Activated CD4-positive, alpha-beta T cell treated with anti-CD3 and anti-CD28 coated beads, Interleukin-2, amount 50 U/mL, for 1 hour (primary cell): ENCODE measurements at places on chromosomes 3 and 15.

DNA sequence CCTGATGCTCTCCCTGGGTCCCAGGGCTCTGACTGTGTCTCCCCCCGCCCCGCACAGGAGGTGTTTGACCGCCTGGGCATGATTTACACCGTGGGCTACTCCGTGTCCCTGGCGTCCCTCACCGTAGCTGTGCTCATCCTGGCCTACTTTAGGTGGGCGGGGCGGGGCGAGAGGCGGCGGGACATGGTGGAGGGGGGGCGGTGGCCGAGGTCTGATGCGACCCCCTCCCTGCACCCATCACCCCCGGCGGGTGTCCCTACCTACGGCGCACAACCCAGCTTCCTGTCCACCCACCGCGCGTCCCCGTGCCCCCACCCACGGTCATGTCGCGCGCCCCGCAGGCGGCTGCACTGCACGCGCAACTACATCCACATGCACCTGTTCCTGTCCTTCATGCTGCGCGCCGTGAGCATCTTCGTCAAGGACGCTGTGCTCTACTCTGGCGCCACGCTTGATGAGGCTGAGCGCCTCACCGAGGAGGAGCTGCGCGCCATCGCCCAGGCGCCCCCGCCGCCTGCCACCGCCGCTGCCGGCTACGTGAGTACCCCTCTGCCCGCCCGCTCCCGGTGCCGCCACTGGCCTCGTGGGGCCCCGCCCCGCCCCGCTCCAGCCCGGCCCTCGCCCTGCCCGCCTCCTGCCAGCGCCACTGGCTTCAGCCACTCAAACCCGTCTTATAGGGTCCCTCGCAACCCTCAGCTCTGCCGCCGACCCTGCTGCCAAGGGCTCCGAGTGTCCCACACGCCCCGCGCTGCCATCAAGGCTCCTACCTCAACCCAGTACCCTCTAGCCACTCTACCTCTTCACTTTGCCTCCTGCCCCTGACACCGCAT is 21.0 kb downstream of the PTH1R start:
- no peak for DNase-seq

GRCh38 chr15:90588427-90588826 is 58.7 kb downstream of the CRTC3 start:
- DNase-seq: no peak

- DNase-seq: no peak
These were observed 323.4 kb upstream of the GBE1 start for GRCh38 chr3:82084824-82085223.

- no peak for DNase-seq
These were observed 37.2 kb downstream of the PSTPIP1 start for GRCh38 chr15:77032052-77032646.

DNA sequence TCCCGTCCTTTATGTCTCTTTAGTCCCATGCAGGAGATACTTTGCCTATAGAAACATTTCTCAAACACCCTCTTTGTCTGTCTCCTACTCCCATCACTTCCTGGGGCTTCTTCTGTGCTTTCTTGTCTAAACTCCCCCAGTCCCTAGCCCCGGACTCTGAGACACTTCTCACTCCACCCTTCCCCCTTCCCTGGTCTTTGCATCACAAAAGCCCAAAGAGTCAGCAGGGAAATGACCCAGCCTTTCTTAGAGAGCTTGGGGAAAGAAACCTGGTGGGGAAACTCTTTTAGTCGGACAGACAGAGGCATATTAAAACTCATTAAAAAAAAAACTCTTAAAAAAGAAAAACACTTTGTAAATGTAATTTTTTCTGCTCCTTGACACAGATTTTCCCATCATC is 211.2 kb downstream of the TJP1 start:
- no peak for DNase-seq

DNA sequence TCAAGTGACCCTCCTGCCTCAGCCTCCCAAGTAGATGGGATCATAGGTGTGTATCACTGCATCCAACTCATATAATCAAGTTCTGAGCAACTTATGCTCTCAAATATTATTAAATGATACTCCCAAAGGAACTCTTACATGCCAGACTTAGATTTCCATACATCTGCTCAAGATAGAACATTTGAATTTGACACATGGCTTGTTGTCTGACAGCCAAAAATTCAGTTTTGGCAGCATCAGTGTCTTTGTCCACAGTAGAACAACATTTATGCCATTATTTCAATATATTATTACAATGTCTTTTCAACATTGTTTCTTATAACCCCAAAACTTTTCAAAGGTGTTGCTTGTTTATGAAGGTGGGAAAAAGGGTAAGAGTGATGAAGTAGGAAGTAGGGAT is 116.2 kb downstream of the SUCNR1 start:
- no peak for DNase-seq

DNA sequence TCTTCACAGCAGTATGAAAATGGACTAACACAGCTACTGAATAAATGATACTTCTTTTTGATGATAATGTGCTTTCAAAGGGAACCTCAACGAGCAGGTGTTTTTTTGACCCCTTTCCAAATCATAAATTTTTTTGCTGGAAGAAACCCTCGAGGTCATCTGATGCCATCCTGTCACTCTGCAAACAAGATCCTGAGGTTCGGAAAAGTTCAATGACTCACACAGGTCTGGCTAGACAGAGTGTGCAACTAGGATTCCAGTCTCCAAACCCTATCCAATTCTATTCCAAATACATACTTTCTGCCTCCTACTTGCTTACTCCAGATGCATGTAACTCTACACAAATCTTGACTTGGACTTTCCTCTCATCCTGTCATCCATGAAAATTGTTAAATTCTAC is 124.7 kb downstream of the NEDD4 start:
- no peak for DNase-seq

DNA sequence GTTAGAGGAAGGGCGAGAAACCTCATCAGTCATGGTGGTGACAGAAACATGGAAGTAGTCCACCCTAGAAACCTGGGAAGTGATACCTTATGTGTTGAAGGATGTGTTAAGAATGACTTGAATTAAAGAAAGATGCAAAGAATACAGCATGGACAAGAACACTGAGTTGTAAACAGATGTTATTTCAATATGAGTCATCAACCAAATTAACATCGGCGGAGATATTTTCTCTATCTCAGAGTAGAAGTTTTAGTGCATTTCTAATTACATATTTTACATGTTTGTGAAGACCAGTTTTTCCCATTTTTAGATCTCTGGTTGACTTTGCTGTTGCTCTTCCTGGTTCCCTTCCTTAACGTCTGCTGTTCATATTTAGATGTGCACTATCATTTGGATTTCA is 268.8 kb upstream of the TBL1XR1 start:
- no peak for DNase-seq

DNA sequence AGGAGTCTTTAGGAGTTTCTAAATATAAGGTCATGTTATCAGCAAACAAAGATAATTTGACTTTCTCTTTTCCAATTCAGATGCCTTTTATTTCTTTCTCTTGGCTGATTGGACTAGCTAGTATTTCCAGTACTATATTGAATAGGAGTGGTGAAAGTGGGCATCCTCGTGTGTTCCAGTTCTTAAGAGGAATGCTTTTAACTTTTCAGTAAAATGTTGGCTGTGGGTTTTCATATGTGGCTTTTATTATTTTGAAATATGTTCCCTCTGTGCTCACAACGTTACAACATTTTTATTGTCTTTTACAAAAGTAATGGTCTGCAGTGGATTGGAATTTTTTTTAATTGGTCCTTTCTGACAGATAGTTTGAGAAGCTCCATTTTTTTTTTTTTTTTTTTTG is 8.2 kb upstream of the ZNF280D start:
- DNase-seq: no peak

- no peak for DNase-seq
These were observed 307.2 kb upstream of the CNTN3 start for GRCh38 chr3:74921676-74922075.

DNA sequence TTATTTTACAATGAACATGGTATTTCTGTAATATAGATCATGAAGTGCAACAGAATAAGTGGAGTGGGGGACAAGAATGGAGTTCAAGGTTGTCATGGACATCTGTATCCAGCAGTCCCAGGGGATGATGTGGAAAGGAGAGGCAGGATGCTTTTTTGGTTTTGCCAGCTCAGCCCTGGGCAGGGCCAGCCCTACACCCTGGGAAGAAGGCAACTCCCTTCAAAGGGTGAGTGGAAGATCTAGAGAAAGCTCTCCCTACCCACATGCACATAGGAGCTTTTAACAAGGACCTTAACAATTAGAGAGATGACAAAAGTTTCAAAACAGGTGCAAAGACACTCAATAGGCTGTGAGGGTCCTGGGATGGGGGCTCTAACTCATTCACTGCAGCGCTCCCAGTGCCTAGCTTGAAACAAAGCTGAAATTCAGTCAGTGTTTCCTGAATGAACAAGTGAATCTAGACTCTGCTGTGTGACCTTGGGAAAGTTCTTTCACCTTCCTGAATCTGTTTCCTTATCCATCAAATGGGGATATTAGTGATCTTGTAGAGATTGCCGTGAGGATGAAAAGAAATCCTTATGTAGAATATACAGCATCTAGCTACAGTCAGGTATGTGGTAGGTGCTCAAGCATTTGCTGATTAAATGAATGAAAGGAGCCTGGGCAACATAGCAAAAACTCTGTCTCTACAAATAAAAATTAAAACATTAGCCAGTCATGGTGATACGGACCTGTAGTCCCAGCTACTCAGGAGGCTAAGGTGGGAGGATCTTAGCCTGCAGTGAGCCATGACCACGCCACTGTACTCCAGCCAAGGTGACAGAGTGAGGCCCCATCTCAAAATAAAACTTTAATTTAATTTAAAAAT is 14.3 kb downstream of the BHLHE40 start:
- no peak for DNase-seq

- no peak for DNase-seq
These were observed 72.2 kb upstream of the RAD18 start for GRCh38 chr3:9035473-9035872.

GRCh38 chr15:101651554-101652097 is 555 bp downstream of the TM2D3 start:
- no peak for DNase-seq

GRCh38 chr3:38634111-38634510 is 15.4 kb downstream of the SCN5A start:
- DNase-seq: no peak

GRCh38 chr15:98063871-98064270 is 103.4 kb downstream of the ARRDC4 start:
- no peak for DNase-seq

- DNase-seq: no peak
These were observed 32.8 kb downstream of the ETV5 start for GRCh38 chr3:186075931-186076567.

GRCh38 chr3:61707492-61707891 is 146.1 kb downstream of the PTPRG start:
- DNase-seq: no peak

- no peak for DNase-seq
These were observed 129.4 kb upstream of the SLC24A5 start for GRCh38 chr15:47991357-47991756.

- DNase-seq: no peak
These were observed 44.4 kb downstream of the FLNB start for GRCh38 chr3:58052373-58053273.

- DNase-seq: no peak
These were observed 2.9 kb upstream of the PRRT3 start for GRCh38 chr3:9955067-9955502.

DNA sequence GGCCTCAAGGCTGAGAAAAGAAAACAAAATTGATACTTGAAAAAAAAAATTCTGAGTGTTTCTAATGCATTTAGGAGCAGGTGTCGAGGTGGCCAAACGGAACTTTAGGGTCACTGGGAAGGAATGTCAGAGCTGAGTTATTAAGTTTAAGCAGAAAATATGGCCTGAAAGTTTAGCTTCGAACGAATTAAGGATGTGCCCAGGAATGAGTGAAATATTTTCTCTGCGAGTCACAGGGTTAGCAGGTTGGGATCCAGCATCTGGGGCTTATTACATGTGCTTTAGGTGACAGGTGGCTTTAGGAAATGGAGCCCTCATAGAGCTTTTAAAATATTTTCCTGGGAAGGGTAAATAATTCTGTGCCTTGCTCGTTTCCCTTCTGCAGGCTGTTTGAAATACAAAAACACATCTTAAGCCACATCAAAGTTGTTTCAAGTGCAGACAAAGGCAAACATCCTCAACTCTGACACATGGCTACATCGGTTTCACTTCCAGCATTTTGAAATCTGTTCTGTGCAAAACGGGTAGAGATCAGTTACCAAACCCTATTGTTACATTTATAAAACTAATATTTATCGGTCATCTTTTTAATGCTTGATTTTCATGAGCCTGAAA is 143.1 kb upstream of the ARRDC4 start:
- no peak for DNase-seq

DNA sequence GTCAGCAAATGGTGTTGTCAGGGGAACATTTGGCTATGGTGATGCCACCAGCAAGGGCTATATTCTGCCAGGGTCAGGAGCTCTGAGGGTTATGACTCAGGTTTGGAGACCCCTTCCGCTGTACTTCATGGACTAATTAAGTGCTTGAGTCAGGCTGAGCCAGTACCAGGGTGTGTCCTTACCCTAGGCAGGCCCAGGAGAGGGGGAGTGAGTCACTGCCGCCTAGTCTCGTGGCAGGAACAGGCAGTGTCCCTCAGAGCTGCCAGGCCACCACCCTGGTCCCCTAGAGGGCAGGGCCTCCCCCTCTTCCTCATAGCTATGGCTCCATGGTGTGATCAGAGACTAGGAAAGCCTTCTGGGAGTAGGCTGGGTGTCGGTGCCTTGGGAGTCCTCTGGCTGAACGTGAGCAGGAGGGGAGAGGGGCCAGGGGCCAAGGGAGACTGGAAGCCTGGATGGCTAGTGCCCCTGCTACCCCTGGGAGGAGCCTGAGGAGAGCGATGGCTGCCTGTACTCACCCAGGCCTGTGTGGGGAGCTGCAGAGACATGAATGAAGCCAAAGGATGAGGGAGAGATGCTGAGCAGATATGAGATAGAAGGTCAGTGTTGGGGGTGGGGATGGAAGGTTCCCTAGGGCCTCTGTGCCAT is 10.6 kb downstream of the MAPKAPK3 start:
- DNase-seq: no peak

- DNase-seq: no peak
These were observed 876 bp downstream of the PLSCR1 start for GRCh38 chr3:146543461-146544001.

GRCh38 chr3:187027531-187028278 is 97.4 kb downstream of the ST6GAL1 start:
- peak; percentile 69 for DNase-seq

GRCh38 chr15:99930696-99931095 is 197.5 kb upstream of the LYSMD4 start:
- DNase-seq: no peak

DNA sequence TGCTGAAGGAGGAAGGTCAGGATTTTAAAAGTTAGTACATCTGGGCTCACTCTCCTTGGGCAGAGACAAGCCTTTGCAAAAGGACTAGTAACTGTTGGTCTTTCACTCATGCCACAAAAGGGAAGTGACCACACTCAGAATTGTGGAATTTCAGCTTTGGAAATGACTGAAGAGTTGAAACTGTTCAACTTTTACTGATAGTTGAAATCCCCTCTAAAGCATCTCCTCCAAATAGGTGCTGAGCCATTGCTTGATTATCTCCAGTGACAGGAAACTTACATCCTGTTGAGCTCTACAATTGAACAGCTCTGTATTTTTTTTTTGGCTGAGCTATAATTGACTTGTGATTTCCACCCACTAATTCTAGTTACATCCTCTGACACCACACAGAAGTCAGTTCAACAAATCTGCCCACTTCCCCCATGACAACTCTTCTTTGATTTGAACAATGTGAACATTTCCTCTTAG is 254.8 kb upstream of the TPRG1 start:
- DNase-seq: no peak
